ENCODE measurements at places on chromosomes 12 and 14. TPM values are rescaled to one million over a fixed set of nuclear protein-coding genes. Genes with fewer than 3 reads are reported as not detected.

DNA sequence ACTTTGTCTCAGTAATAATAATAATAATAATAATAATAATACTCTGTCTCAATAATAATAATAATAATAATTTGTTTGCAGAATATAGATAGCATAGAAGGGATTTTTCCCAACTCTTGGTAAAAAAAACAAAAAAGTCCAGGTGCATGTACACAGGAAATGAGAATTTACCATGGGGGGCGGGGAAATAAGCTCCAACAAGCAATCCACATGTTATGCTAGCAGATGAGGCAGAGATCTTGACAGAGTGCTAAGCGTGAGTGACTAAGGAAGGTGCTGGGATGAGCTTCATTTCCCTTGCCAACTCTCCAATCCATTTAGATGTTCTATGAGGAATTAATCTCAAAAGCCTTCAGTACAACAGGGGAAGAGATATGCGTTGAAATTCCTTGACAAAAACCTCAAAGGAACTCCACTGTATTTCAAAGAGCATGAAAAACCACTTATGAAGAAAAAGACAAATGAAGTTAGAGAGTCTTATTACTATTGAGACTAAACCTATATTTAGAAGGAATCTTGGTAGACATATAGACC, 44.9 kb upstream of the GTF2A1 start:
- no peak for DNase-seq

DNA sequence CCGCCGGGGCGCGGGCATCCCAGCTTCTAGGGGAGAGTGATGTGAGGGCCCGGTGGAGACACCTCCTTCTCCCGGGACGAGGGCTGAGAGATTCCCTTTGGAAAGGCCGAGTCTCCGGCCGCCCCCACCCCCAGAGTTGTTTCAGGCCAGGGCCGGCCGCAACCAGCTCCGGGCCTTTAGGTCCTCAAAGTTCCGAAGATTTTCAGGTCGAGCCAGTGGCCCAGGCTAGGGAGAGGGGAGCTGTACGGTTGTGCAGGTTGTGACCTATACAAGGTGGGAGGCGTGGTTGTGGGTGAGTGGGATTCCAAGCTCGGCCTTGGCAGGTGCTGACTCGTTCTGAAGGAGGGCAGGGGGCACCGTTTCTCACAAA, 18.4 kb upstream of the ANKRD33 start:
- no peak for DNase-seq

DNA sequence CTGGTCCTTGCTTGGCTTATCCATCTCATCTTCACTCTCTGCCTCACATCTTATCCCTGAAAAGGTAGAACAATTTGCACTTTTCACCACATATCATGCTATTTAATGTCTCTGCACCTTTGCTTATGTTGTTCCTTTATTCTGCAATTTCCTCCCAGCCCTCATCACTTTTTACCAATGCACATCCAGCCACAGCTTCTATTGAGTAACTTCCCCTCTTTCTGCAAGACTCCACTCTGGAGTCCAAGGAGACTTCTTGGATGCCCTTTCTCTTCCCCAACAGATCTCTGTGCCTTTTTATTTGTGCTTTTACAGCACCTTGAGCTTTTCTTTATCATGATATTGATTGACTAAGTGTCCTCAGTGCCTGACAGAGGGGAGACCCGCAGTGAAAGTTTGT, 797.1 kb downstream of the VRK1 start:
- DNase-seq = no peak

DNA sequence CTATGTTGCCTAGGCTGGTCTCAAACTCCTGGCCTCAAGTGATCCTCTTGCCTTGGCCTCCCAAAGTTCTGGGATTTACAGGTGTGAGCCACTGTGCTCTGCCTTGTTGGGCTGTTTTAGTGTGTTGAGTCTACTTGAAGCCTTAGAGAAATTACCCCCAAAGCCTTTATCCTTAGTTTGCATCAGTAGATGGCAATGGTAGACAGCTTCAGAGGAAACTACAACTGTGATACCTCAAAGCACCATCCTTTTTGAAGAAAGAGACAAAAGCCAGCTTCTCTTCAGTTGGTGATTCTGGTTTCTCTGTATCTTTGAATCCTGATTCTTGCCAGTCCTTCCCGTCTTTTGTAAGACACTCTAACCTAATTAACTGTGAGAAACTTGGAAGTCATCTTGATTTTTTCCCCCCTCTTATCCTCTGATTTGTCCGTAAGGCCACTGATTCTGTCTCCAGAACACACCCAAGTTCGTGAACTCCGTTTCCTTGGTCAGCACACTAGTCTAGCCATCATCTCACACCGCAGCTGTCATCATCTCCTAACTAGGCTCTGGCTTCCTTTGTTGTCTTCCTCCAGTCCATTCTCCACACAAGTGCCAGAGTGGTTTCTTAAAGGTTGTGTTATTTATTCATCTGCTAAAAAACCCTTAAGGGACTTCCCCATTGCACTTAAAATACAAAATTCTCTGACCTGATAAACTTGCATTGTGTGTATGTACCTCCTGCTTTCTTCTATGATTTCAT, 20.2 kb downstream of the ATP2A2 start:
- no peak for DNase-seq

DPPA3 gene
- not detected for total RNA-seq

CLECL1 gene
- not detected for total RNA-seq

GRCh38 chr14:64407329-64407728, 19.2 kb downstream of the MTHFD1 start:
- DNase-seq = no peak

KCNK10 gene
- 0.14 TPM for total RNA-seq

DNA sequence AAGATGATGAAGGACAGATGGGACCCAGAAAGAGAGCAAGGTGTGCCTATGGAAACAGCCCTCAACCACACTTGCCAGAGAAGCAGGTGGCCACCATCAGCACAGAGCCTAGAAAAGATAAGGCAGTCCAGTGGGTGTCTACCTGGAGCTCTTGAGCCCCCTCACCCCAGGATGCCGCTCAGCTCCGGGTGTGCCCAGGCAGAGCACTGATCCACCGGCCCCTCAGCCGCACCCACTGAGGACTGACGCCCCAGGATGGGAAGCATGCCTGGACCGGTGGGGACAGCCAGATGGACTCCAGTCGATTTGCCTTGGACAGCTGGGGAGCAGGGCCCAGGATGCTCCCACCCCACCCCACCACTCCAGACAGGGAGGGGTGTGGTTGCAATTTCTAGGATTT, 15.1 kb upstream of the ZFP36L1 start:
- DNase-seq = no peak

GRCh38 chr12:15699886-15700285, 89.3 kb downstream of the EPS8 start:
- no peak for DNase-seq

GRCh38 chr12:93778306-93778705, 101.1 kb downstream of the CRADD start:
- DNase-seq = no peak

DNA sequence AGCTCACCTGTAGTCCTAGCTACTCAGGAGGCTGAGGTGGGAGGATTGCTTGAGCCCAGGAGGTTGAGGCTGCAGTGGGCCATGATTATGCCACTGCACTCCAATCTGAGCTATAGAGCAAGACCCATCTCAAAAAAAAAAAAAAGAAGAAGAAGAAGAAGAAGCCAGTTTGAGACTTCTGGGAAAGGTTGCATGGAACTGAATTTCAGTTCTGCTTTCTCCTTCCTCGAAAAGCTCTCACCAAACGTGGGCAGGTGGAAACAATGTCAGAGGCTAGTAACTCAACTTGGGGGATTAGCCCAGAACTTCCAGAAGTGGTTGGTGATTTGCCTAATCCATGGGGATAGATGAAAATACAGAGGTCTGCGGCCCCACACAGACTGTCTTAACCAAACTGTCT, 18.7 kb downstream of the FLVCR2 start:
- no peak for DNase-seq

DNA sequence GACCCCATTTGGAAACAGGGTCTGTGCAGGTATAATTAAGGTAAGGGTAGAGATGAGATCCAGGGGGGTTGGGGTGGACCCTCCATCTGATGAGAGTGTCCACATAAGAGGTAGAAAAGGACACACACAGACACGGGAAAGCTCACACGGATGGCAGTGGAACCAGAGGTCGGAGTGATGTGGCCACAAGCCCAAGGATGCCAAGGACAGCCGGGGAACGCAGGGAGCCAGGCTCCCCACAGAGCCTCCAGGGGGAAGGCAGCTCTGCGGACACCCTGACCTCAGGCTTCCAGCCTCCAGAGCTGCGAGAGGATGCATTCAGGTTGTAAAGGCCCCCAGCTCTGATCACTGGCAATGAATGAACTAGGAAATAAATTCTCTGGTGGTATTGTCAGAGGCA, 33.0 kb downstream of the RIMBP2 start:
- no peak for DNase-seq

- no peak for DNase-seq
Observed at GRCh38 chr14:96037891-96038557, 1.1 kb upstream of the C14orf132 start.

- no peak for DNase-seq
Observed at GRCh38 chr12:131094831-131095805, 141.4 kb downstream of the ADGRD1 start.

DNA sequence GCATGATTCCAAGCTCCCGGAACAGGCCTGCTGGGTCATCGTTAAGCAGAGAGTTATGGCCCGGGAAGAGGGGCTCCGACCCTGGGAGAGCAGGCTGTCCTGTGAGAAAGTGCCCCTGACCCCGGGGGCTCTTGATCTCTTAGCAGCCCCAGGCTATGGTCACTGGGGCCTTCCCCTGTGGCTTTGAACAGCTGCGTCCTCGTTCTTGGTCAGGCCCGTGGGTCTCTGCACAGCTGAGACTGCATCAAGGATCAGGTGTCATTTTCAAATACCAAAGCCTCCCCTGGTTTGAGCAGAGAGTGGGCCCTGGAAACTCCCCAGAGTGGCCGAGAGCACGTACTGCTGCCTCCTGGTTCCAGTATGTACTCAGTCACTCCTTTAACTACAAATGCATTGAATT, 114.8 kb downstream of the ESRRB start:
- no peak for DNase-seq

CLEC4C gene
- not detected for total RNA-seq

GRCh38 chr14:91371011-91371989, 46.3 kb downstream of the CCDC88C start:
- DNase-seq = no peak

DNA sequence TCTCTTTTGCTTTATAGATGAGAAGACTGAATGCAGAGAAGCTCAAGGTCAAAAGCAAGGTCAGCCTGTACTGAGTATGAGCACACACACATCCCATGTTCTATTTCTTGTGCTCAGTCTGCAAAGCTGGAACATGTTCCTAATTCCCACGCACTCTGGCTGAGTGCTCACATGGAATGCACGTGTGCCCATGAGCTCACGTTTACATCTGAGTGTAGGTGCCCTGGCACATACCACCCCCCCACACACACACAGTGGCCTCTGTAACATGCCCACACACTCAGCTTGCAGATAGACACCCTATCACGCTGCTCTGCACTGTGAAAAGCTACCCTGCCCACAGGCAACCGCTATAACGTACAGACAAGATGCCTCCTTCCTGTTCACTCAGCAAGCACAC, 700.1 kb downstream of the MED13L start:
- DNase-seq = no peak
